Activated CD4-positive, alpha-beta T cell treated with anti-CD3 and anti-CD28 coated beads, Interleukin-2, Interleukin-6, amounts not matched to agents 100 ng/mL and 50 ng/mL, durations not matched to agents 16 hours and 8 hours (primary cell): ENCODE measurements at places on chromosomes 3 and 15.

- no peak for DNase-seq
Measured at GRCh38 chr3:110343945-110344344, 727.7 kb upstream of the NECTIN3 start.

GRCh38 chr15:50830477-50831354 is 65.2 kb upstream of the SPPL2A start:
- no peak for DNase-seq

- peak; percentile 91 for DNase-seq
Measured at GRCh38 chr15:45200799-45201556, 13.2 kb upstream of the SHF start.

- no peak for DNase-seq
Measured at GRCh38 chr3:73592154-73593144, 32.3 kb downstream of the PDZRN3 start.

DNA sequence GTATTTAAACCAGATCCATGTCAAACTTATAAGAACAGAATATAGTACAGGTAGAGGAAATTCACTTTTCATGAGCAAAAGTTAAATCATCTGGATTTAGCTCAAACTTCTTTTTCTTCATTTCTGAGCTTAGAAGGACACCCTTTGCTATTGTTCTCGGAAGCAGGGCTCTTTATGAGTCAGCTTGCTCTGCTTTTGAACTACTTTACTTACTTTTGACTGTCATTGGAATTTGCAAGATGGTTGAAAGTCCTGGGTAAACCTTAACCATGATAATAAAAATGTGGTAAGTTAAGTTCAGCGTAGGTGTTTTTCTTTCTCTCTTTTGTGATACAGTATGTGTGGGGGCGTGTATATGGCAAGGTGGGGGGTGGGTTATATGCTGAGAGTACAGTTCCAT is 312.7 kb upstream of the DPH6 start:
- DNase-seq, result peak; percentile 1

DNA sequence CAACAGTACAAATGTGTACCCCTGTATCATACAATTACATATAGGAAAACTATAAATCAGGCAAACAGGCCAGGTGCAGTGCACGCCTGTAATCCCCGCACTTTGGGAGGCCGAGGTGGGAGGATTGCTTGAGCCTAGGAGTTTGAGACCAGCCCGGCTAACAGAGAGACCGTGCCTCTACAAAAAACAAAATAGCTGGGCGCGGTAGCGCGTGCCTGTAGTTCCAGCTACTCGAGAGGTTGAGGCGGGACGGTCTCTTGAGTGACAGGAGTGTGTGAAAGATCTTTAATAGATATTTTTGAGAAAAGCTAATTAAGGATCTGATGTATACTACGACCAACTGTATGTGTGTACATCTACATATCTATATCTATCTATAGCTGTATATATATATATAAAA is 33.8 kb upstream of the BDH1 start:
- DNase-seq, result no peak

GRCh38 chr3:79012530-79012913 is 755.3 kb downstream of the ROBO1 start:
- DNase-seq, result no peak

DNA sequence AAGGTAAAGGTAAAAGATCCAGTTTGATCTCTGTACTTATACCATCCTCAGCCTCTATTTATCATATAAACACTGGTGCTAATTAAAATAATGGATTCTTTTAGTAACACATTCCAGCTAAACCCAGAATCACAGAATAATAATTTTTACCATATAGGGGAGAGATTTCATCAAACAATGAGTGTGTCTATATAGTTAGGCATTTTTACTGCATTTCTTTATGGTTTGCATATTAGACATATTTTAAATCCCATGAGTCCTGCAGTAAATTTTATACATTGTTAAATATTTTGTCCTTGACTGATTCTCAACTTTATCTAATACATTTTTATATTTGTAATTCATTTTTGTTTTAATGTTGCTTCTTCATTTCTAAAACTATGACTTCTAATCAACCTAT is 323.7 kb upstream of the AGTR1 start:
- no peak for DNase-seq

GRCh38 chr3:101117980-101118379 is 124.8 kb upstream of the ABI3BP start:
- DNase-seq, result no peak

DNA sequence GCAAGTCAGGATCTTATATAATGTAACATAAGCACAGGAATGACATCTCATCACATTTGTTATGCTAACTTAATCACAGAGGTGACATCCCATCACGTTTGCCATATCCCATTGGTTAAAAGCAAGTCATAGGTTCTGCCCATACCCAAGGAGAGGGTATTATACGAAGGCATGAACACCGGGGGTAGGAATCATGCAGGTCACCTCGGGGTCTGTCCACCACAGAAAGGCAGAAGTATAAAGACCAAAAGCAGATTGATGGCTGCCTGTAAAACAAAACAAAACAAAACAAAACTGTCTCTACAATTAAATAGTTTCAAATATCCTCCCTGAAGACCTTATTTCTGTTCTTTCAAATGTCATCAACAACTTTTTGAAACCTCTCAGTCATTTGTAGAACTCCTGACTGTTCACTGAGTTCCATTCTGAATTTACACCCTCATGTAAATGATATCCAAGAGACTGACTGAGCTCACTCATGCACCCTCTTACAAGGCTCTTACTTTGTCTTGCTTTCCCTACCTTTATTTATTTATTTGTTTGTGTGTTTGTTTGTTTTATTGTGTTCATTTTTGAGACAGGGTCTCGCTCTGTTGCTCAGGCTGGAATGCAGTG is 22.7 kb upstream of the ZNF639 start:
- no peak for DNase-seq

GRCh38 chr3:157786211-157786610 is 283.0 kb upstream of the VEPH1 start:
- no peak for DNase-seq

DNA sequence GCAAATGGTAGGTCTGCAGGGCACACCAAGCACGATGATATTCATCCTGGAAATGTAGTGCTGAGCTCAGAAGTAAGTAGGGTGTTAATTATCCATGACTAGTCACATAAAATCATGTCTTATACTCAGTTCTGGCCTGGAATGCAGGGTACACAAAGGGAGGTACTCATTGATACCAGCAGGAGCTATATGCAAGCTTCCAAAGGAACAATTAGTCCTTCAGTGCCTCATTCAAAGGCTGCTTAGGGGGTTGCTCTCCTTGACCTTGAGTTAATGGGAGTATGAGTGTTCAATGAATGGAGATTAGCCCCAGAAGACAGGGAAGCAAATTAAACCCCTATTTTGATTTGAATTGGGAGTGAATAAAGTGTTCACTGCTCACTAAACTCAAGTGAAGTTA is 38.3 kb downstream of the CNTN6 start:
- no peak for DNase-seq

- DNase-seq, result no peak
Measured at GRCh38 chr3:181604267-181604666, 107.5 kb upstream of the SOX2 start.

GRCh38 chr3:95352471-95352870 is 1289.6 kb downstream of the NSUN3 start:
- no peak for DNase-seq

- DNase-seq, result peak; percentile 54
Measured at GRCh38 chr3:143002083-143002712, 828 bp downstream of the U2SURP start.

DNA sequence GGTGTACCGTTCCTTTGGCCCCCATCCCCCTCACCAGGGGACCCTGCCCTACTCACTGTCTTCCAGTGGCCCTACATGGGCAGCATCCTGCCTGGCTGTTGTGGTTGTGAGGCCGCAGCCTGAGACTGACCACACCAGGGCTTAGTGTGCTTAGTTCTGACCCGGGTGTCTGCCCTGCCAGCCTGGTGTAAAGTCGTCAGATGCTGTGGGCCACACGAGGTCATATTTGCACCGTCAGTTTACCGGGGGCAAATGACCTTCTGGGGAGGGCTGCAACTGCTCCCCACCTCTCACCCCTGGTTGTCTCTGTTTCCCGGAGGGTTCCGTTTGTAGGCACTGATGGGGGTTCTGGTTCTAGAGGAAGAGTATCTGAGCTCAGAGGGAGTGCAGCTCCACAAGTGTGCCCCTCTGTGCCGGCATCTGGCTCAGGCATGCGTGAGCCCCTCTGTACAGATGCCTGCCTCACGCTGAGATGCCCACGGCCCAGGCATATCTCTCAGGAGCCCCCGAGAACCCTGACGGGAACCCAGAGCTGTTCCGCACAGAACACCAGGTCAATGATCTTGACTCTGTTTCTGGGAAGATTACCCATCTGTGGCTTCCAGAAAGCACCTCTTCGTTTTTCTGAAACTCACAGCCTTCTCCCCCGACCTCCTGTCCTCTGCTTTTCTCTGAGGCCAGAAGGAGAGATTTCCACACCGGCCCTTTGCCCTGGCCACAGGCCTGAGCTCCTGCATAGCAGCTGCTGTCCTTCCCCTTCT is 19.2 kb downstream of the KLF13 start:
- peak; percentile 46 for DNase-seq

GRCh38 chr3:153673853-153674252 is 447.3 kb upstream of the ARHGEF26 start:
- peak; percentile 59 for DNase-seq

DNA sequence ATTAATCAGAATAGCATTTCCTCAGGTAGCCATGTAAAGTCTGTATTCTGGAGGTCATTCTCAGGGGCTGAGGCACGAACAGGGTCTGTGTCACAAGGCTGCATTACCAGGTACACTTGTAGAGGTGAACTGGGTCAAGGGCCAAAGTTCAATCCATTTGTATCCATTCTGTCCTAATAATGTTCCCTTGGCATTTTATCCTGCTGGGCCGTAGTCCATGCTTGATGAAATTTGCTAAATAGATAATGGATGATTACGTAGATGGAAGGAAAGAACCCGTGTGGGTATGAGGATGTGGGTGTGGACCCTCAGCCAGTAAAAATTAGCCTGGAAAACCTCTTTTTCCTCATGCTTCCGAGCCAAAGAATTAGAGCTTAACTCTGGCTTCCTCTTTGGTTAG is 785.9 kb downstream of the GRM7 start:
- DNase-seq, result no peak

GRCh38 chr15:90665288-90666134 is 51.6 kb upstream of the BLM start:
- peak; percentile 81 for DNase-seq

DNA sequence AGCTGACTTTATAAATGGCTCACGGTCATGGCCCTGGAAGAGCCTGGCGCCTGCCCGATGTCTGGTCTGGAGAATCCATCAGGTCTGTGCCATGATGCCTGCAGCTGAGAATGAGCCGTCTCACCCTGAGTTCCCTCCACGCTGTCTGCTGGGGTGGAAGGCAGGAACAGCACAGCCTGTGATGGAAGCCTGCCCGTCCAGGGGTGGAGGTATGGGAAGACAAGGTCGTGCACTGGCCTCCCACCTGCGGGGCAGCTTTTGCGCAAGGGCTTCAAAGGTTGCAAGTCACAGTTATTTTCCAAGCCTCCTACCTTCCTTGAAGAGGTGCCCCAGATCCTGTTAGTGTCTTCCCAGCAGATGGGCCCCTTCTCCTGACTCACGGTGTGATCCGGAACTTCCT is 275.5 kb downstream of the FAM43A start:
- DNase-seq, result no peak

GRCh38 chr3:169403855-169404519 is 259.5 kb downstream of the MECOM start:
- no peak for DNase-seq

DNA sequence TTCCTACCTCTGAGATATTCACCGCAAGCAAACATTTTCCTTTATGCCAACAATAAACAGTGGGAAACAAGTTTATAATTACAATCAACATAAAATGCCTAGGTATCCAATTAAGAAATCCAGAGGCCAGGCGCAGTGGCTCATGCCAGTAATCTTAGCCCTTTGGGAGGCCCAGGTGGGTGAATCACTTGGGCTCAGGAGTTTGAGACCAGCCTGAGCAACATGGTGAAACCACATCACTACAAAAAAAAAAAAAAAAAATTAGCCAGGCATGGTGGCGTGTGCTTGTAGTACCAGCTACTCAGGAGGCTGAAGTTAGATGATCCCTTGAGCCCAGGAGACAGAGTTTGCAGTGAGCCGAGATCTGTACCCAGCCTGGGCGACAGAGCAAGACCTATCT is 17.3 kb downstream of the TBC1D2B start:
- DNase-seq, result no peak

GRCh38 chr15:68429691-68430470 is 2.1 kb downstream of the ITGA11 start:
- DNase-seq, result no peak

DNA sequence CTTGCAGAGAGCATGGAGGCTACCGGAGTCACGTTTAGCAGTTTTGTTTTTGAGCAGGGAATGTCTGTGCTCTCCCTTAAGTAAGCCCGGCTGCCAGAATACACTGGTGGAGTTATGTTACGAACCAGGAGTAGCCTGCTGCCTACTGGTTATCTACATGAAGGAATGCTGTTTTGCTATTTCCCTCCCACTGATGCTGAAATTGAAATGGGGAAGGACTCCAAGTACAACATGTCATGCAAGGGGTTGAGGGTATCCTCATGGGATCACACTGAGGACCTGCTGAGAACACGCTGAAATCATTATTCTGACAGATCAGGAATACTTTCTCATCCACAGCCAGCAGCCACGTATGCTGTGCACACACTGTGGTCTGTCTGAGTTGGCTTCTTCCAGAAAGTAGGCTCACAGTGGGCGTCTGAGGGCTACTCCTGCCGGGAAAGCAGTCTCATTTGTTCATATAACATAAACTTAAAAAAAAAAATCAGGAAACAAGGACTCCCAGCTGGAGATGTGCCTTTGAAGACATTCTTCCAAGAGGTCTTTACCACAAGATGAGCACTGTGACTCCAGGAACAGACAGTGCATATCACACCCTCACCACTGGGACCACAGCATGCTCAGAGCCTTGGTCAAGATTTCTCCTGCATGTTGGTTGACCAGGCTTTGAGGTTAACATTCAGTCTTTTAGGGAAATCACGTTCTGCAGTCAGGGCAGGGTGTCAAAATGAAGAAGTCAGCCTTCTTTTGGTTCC is 300.4 kb upstream of the RASGRP1 start:
- no peak for DNase-seq

GRCh38 chr3:196620161-196620604 is 19.3 kb upstream of the NRROS start:
- DNase-seq, result peak; percentile 76

DNA sequence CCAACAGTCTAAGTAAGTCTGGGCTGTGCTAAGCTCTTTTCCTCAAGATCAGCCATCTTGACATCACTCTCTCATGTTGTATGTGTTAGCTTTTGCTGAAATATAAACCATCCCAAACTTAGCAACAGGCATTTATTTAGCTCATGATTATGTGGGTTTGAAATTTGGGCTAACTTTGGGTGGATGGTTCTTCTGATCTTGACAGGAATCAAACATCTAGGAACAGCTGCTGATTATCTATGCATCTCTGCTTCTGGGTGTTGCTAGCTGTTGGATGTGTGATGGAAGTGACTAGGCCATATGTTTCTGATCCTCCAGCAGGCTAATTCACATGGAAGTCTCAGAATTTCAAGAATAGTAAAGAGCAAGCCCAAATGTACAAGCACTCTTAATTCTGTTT is 615.2 kb upstream of the TGFBR2 start:
- no peak for DNase-seq

DNA sequence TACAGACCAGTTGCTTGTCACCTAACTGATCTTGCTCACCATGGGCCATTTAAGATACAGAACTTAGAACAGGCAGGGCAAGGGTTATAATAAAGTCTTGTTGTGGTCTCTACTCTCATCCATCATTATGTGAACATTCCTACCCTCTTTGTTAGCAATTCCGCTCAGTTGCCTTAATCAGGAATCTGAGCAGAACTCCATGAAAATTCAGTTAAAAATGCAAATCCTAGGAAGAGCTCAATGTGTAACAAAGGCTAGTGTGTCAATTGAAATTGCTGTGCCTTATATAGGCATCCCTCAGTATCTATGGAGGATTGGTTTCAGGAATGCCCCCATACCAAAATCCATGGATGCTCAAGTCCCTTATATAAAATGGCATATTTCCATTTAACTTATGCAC is 44.5 kb downstream of the CP start:
- no peak for DNase-seq
